Cerebellar nuclear complex (tissue), 1 donor: ENCODE measurements at places on chromosomes 4 and X.

- no peak for DNase-seq
Measured at GRCh38 chr4:81031796-81032551, 1.5 kb downstream of the BMP3 start.

GRCh38 chrX:30612250-30612655, 34.7 kb upstream of the TASL start:
- DNase-seq: no peak

DNA sequence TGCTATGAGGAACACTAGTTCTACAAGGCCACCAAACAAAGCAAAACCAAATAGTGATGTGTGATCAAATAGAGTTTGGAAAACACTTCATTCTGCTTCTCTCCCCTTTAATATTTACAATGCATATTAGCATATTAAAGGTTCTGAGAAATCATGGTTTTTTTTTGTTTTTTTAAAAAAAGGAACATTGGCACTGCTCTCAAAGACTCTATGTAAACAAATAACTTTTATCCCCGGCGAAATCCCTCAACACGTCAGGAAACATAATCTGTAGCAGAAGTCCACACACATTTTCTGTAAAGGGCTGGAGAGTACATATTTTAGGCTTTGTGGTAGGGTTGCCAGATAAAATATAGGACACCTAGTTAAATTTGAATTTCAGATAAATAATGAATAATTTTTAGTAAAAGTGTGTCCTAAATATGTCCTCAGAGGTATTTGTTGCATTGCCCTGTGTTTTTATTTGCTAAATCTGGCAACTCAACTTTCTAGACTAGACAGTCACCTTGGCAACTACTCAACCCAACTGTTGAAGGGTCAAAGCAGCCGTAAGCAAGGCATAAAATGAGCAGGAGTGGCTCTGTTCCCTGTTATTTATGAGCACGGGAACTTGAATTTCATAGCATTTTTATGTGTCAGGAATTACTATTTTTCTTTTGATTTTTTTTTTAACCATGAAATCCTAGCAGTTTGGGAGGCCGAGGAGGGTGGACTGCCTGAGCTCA, 8.6 kb downstream of the SPATA4 start:
- no peak for DNase-seq

DNA sequence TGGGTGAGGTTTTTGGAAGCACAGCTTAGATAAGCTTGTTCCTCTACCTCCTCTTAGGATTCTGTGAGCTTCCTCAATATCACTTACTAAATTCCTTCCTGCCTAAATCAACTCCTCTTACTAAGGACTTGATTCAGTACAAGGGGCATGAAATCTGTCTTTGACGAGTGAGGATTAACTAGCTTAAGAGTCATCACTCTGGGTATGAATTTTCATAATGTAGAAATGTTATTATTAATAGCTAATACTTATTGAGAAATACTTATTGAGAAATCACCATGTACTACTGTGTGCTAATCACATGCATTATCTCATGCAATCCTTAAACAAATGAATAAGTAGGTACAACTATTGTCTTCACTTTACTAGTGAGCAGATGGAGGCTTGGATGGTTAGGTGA, 28.6 kb downstream of the TRPC3 start:
- no peak for DNase-seq

GRCh38 chr4:89268679-89269078, 38.9 kb downstream of the GPRIN3 start:
- no peak for DNase-seq

GRCh38 chrX:13473442-13474163, 95.8 kb upstream of the EGFL6 start:
- DNase-seq: no peak

DNA sequence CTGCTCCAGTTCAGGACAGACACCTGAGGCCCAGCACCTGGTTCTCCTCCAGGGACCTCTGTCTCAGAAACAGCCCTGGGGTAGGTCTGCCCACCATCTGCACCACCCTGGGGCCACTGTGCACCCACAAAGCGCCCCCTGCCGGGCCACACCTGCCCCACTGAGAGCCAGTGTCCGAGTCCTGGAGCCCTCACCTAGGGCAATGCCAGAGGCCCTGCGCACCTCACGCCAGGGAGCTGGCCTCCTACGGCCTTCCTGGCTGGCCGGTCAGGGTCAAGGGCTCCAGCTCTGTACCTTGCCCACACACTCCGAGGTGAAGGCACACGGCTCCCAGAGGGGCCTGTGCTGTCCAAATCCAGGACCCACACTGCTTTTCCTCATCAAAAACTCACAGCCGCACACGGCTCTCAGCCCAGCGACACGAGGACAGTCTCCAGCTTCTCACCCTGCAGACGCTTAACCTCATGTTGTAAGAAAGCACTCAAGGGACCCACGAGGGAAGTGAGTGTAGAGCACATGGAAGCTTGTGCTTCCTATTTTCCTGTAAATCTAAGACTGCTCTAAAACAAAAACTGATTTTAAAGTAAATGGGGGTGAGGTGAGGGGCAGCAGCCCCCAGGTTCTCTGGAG, 5.4 kb downstream of the CTBP1 start:
- DNase-seq: no peak

DNA sequence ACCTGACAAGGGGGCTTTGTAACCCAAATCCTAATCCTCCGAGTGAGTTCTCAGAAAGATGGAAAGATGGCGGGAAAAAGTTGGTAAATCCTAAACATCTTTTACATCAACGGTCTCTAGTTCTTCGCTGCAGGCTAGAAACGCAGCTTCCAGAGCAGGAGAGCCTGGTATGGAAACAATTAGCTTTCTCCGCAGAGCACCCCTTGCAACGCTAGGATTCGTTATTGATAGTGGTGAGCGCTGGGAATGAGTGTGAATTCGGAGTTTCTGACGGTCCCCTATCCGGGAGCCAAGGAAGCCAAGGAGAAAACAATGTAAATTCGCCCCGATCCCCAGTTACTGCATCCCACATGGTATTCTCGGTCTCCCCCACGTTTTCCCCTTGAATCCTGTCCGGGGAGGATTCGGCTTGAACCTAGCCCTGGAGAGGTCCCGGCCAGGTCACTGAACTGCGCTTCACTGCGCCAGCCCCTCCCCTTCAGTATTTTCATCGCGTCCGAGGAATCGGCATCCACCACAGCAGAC, 4.7 kb upstream of the NEUROG2 start:
- no peak for DNase-seq

DNA sequence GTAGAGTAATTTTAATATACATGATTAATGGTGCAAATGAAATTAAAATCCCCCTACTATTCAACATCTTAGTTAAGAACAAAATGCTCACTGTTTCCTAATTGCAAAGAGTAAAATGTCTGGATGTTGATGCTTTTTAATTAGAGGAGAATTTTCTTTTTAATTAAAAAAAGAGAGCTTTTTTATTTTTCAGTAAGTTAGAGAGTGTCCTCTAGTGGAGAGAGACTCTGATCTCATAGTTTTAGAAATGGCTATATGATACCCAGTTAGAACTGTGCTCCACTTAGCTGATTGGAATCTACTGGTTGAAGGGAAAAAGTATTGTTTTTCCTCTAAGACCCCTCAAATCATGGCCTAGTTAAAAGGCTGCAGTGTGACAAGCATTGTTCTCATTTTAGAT, 312.0 kb upstream of the MAGEB2 start:
- no peak for DNase-seq

DNA sequence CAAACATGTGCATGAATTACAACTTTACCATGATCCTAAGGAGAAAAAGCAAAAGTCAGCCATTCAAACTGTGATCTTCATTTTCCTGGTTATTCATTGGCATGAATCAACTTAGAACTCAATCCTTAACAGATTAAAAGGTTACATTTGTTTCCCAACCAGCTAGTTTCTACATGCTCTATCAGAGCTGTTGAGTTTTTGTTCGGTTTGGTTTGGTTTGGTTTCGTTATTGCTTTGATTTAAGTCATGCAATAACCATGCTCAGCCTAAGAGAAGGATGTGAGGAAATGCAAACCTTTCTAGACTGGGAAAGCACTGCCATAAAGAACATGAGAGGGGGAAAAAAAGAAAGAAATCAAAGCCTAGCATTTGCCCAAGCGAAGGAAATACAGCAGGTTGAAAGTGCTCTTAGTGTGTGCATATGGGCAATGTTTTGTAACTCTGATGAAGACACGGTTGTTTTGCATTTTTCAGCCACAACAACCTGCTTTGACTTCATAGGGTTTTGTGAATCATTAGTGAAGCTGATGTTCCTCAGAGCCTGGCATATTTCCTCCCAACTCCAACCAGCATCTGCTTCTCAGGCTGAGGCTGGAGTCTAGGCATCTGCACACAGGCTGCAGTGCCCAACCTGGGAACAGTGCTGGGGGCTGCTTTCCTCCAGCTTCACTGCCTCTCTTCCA, 234.3 kb downstream of the ZNF674 start:
- DNase-seq: no peak

DNA sequence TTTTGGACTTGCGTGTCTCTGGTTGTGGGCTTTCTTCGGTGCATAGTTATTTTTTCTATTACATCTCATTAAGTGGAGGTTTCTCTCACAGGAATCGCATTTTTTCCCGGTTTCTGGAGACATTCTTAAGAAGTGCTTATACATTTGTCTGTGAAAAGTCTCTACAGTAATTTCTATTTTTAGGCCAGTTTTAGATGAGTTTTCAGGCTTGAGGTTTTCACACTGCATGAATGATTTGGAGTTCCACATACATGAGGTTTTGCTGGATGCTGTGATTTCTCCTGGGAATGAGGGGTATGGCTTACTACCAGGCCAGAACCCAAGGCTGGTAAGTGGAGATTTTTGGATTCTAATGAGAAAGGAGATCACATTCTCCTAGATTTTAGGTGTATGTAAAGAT, 422.6 kb upstream of the SLIT2 start:
- no peak for DNase-seq

- no peak for DNase-seq
Measured at GRCh38 chr4:62133101-62133897, 933.2 kb downstream of the ADGRL3 start.

GRCh38 chr4:168797194-168797593, 212.9 kb downstream of the CBR4 start:
- DNase-seq: no peak

DNA sequence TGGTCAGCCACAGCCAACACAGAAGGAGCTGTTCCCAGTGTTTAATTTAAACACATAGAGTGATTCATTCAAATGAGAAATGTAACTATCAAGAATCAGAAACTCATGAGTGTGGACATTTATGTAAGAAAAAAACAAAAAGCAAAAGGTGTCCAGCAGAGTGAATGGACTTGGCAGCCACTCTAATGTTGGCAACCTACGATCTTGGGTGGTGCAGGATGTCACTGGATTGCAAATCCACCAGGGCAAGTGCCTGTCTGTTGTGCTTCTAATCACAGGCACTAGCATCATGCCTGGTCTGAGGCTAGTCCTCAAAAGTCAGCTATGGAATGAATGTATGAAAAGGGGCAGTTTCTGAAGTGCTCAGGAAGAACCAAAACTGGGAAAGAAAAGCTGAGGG, 277.7 kb upstream of the CLNK start:
- DNase-seq: no peak

- no peak for DNase-seq
Measured at GRCh38 chrX:29541038-29541437, 674.3 kb upstream of the MAGEB2 start.

DNA sequence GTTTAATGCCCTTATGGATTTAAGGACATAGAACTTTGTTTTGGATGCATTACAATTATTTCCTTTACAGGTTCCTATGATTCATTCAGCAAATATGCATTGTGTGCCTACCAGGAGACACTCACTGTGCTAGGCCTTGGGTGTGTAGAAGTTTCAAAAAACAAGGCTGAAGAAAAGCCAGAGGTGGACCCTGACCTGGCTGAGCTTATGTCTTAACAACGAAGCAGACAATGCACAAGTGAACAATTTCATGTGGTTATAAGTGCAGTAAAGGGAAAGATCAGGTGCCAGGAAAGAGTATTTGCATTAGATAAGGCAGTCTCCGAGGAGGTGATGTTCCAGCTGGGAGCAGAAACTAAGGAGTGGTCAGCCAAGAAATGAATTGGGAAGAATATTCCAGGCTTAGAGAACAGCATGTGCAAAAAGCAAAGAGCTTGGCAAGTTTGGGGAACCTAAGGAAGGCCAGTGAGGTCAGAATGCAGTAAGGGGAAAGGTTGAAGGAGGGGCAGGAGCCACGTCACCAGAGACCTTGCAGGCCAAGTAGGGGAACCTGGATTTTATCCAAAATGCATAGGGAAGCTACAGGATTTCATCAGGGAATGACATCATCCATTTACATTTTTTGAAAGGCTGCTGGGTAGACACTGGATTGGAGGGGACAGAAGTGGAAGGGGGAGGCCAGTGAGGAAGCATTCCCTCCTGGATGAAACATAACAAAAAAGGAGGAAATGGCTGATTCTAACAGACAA, 193.6 kb downstream of the SOWAHB start:
- no peak for DNase-seq

- no peak for DNase-seq
Measured at GRCh38 chrX:153351981-153352380, 18.0 kb downstream of the ZNF275 start.

- DNase-seq: no peak
Measured at GRCh38 chr4:55682295-55682694, 46.2 kb upstream of the NMU start.

GRCh38 chr4:5166377-5166776, 115.1 kb downstream of the STK32B start:
- no peak for DNase-seq

DNA sequence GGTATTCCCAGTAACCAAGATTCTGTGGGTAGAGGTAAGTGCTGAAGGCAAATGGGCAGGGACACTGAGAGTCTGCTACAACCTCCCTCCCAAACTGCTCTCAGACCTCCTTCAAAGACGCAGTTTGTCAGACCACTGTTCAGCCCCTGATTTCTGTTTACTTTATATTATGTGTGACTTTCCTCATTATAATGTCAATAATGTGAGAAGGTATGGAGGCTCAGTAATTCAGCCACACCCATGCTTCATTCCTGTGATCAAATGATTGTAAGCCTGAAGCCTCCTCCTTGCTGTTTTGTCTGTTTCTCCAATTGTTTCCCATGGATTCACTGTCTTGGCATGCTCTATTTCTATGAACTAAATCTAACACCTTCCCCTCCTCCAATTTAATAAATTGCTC, 75.6 kb downstream of the SYTL5 start:
- DNase-seq: no peak

- no peak for DNase-seq
Measured at GRCh38 chr4:149113804-149114430, 671.7 kb upstream of the NR3C2 start.

DNA sequence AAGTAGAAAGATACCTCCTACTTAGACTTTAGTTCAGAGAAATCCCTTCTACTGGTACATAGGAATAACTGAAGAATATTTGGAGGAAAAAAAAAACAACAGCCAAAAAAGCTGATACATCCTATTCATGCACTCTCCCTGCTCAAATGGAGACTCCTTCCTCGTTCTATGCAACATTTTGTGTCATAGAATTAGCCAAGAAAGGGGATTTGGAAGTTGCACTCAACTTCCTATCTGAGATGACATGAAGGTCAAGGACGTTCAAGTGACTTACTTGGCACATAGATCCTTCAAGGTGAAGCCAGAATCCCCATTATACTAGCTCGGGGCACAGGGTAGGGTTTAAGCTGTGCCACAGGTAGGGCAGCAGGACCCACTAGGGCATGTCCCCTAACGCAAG, 56.2 kb upstream of the S100G start:
- no peak for DNase-seq

DNA sequence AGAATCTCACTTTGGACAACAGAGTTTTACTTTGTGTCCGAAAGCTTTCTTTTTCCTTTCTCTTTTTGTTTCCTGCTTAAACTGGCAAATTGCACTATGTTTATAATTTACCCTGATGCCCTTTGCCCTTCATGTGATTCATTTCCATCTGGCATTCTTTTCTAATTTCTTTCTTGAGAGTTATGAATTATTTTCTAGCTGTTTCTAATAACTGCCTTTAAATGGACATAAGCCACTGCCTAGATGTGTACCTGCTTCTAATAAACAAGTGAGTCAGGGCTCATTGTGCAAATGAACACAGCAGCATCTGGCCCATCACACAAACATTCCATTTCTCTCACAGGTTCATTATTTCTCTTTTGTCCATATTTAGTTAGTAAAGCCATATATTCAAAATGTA, 242.3 kb upstream of the GPRIN3 start:
- DNase-seq: no peak
